ENCODE measurements at places on chromosomes 11 and 22.

GRCh38 chr11:11989774-11990744, 18.4 kb downstream of the DKK3 start:
- no peak for DNase-seq

DNA sequence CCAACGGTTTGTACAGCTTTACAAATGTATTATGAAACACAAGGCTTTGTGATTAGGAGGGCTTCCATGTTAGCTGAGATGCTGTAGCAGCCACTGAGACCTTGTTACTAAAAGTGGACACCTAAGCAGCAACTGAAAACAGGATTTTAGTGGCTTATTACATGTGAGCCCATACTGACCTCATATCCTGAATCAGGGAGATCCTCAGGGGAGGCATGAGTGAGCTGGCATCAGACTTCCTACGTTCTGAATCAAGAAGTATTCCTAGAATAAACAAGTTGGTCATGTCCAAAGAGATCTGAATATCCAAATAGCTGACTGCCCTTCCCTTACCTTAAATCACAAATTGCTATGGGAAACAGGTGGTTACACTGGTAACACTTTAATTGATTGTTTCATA, 59.1 kb upstream of the SCUBE2 start:
- DNase-seq, result no peak

DNA sequence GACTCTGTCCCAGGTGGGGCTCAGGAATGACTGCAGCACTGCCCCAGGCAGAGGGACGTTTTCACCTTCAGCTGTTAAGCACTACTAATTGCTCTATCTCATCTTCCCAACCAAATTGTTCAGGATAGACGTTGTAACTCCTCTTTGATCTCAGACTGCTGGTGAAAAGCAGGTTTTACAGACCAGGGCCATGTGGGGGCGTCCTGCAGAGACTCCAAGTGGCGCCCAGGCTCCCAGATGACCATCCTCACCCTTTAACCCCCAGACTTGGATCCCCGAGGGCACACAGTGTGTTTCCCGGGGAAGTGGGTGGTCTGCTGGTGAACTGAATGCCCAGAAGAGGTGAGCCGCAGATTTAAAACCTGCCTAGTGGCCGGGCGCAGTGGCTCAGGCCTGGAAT, 23.9 kb downstream of the FADD start:
- no peak for DNase-seq

- no peak for DNase-seq
Observed at GRCh38 chr22:40510631-40511364, 125.7 kb downstream of the MRTFA start.

DNA sequence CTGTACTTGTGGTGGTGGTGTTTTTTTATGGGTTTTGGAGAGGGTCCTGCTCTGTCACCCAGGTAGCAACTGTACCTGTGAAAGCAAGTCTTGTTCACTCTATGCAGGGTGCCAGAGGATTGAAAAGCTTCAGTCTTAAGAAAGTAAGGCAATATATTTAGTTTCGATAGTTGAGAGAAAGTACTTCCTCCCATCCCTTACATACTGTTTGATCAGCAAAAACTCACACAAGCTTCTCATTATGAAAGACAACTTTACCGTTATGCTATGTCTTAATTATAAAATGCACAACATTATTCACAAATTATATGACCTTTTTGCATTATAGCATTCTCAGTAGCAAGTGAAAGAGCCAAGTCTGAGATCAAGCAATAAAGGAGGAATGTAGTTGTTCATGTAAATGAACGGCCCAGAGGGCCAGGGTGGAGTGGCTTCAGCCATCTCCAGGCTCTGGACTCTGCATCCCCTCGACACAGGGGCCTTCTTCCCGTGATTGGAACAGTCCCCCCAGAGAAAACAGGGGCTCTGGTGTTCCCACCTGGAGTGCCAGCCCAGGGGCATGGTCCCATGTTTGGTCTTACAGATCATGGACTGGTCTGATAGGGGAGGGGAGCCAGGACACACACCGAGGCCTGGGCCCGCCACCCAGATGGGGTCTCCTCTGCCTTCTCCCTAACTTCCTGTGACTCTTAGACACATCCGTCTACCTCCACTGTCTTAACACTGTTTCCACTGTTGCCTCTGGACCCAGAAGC, 38.7 kb upstream of the CTTN start:
- DNase-seq, result no peak

DNA sequence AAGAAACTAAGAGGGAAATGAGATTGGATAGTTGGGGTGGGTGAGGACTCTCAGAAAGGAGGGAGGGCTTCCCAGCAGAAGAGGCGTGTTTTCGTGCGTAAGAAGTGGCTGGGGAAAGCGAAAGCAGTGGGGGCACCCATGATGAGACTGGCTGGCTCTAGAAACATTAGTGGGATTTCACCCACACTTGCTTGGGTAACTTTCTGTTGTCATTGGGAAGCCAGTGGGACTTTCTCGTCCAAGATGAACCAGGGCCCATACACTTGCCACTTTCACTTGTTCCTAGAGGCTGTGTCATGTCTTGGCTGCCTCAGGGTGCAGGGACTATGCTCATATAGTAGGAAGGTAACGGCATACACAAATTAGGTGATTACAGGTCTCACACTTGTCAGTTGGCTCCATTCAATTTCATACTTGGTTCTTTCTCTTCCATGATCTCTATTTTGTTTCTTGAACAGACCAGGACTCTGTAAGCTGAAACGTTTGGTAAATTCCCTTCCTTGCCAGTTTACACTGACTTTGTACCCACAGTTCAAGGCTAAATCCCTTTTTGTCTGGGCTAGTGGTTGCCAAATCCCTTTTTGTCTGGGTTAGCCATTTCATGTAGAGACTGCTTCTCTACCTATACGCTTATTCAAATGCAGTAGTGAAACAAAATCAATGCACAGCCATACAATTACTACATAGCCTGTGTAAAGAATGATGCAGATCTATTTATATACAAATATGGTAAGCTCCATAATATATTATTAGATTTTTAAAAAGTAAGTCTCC, 42.0 kb upstream of the CXCR5 start:
- no peak for DNase-seq

GRCh38 chr11:89405629-89406028, 85.5 kb downstream of the NOX4 start:
- DNase-seq, result no peak

GRCh38 chr11:132913886-132914285, 618.4 kb downstream of the OPCML start:
- no peak for DNase-seq

- DNase-seq, result no peak
Observed at GRCh38 chr11:121741761-121742361, 289.1 kb upstream of the SORL1-AS1 start.

DNA sequence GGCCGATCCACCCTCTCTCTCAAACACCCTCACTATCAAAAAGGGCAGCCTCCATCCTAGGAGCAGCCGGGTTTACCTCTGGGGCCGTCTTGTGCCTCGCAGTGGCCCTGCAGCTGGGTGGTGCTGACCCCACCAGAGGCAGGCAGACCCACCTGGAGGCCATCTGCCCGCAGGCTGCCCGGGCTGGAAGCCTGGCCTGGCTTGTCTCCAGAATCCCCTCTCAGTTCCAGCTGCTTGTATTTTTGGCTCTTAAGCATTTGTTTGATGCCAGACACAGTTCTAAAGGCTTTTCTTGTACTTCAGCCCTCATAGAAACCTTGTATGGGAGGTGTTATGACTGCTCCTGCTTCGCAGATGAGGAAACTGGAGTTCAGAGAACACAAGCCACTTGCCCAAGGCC, 4.2 kb upstream of the NFAM1 start:
- DNase-seq, result no peak

DNA sequence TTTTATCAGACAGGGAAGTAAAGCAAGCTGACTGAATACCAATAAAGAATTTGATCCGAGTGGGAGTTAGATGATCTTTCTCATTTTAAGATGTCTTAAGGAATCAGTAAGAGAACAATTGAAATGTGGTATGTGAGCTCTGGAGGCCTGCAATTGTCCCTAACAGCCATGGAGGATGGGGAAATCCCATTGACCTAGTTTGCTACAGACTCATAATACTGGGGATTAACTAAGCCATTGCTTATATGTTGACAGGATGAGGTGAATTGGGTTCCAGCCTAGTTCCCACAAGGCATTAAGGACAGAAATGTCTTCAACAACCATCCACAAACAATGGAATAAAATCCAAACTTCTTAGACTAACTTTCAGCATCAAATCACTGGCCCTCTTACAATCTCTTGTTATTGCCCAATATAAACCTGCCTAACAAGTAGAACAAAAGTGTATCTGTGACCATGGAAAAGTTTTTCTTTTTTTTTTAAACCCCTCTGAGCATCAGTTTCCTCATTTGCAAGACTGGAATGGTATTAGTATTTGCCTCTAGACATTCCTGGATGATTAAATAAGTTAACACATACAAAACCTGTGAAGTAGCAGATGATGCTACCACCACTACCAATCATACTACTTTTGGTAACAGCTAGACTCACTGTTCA, 773.2 kb downstream of the DLG2 start:
- no peak for DNase-seq

- no peak for DNase-seq
Observed at GRCh38 chr11:117678658-117679406, 118.2 kb downstream of the DSCAML1 start.

DNA sequence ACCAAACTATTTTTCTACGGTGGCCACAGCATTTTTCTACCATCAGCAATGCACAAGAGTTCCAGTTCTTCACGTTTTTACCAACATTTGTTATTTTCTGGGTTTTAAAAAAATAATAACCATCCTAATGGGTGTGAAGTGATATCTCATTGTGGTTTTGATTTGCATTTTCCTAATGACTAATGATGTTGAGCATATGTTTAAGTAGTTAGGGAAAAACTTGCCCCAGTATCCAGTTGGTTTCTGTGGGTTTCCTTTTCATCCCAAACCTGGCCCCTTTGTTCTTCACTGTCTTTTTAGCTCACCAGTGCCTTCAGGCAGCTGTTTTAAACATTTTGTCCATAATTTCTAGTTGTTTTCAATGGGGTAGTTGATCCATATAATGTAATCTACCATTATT, 14.7 kb upstream of the PTS start:
- DNase-seq, result no peak

DNA sequence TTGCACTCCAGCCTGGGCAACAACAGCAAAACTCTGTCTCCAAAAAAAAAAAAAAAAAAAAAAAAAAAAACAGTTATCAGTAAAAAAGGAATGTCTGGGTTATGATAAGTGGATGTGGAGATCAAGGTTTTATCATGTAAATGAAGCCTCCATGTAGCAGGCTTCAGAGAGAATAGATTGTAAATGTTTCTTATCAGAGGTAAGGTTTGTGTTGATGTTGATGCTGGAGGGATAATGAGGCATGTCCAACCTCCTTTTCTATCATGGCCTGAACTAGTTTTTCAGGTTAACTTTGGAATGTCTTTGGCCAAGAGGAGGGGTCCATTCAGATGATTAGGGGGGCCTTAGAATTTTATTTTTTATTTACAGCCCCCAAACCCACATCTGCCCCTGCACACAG, 35.4 kb upstream of the TREH start:
- DNase-seq, result no peak

DNA sequence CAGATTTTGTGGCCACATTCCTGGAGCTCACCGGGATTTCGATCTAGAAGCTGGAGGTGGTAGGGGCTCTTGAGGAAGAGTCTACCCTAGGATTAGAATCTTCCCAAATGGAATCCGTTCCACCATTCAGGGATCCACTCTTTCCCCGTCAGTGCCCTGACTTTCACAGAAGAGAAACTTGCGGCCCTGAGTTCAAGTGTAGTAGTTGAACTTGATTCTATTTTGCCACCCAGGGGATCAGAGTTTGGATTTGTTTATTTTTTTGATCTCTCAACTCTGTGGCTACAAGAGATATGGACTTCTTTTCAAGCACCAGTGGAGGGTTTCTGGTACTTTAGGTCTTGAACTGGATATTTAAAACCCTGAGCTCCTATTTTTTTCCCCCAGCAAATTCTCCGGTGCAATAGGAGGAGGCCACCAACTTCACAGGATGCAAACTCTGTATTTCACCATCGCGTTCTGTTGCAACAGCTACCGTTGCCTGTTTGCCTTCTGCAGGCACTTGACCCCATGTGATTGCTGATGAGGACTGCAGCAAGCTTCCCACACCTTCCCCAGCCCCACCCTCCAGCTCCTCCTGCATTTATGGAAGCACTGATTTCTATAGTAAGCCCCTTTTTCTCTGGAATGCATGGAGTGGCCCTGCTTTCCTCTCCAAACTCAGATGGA, 14.8 kb upstream of the MRGPRF start:
- DNase-seq, result no peak

- no peak for DNase-seq
Observed at GRCh38 chr11:3016861-3017260, 24.7 kb upstream of the NAP1L4 start.

GRCh38 chr11:124970925-124971324, 16.9 kb downstream of the CCDC15 start:
- no peak for DNase-seq

DNA sequence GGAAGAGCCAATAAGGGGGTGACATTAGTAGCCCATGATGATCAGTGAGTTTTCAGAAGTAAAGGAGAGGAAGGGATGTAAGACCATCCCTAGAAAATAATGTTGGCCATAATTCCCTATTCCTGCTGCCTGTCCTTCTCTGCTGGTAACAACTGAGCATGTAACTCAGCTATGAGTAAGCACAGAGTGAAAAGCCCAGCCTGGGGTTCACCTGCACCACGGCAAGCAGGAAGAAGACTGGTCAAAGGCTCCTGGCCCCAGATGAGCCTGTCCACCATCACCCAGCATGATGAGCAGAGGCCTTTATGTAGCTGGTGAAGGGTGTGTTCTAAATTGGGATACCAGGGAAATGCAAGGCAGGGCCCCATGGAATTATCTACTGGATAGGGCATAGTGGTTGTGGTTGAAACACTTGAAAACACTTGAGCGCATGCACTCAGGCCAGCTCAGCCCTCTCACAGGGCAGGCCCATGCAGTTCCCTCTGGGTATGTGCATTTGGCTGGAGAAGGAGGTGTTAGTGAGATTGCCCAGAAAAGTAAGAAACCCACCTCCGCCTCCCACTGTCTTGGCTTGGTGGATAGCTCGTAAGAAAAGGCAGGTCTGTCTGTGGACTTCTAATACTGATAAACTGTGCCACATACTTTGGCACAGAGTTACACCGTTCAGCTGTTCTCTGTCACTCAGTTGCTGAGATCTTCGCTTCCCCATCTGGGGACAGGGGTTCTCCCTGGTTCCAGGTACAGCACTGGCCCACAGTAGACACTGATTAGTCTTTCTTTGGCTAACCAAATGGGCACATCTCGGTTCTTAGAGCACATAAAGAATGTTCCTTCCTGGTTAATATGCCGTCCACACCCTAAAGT, 86.8 kb downstream of the AMOTL1 start:
- DNase-seq, result no peak

DNA sequence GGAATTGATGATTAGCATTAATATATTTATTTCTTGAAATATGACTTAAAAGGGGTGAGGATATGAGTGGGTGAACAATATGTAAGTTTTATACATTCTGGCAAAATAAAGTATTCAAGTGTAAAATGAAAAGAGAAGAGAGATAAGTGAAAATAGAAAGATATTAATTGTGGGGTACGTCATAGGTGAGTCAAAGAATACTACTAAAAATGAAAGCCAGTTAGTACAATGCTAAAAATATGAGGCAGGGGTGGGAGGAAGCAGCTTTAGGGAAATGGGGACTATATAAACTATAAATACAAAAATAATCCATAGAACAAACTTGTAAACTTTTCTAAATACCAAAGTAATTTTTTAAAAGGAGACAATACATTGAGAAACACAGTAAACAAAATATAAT, 661.4 kb downstream of the CNTN5 start:
- DNase-seq, result no peak

GRCh38 chr11:38842991-38843390, 2245.0 kb upstream of the RAG2 start:
- no peak for DNase-seq

All from GOT3 (cell line).